ENCODE measurements at places on chromosomes 12 and 14. TPM values are rescaled to one million over a fixed set of nuclear protein-coding genes. Genes with fewer than 3 reads are reported as not detected.

- peak; percentile 83 for DNase-seq
Measured at GRCh38 chr12:55711786-55712553, 3.9 kb upstream of the BLOC1S1 start.

SRGAP1 gene
- 5.1 TPM for total RNA-seq

DIO3 gene
- total RNA-seq: not detected

RD3L gene
- 11.2 TPM for total RNA-seq

- no peak for DNase-seq
Measured at GRCh38 chr12:14613718-14614117, 46.0 kb upstream of the PLBD1 start.

DNA sequence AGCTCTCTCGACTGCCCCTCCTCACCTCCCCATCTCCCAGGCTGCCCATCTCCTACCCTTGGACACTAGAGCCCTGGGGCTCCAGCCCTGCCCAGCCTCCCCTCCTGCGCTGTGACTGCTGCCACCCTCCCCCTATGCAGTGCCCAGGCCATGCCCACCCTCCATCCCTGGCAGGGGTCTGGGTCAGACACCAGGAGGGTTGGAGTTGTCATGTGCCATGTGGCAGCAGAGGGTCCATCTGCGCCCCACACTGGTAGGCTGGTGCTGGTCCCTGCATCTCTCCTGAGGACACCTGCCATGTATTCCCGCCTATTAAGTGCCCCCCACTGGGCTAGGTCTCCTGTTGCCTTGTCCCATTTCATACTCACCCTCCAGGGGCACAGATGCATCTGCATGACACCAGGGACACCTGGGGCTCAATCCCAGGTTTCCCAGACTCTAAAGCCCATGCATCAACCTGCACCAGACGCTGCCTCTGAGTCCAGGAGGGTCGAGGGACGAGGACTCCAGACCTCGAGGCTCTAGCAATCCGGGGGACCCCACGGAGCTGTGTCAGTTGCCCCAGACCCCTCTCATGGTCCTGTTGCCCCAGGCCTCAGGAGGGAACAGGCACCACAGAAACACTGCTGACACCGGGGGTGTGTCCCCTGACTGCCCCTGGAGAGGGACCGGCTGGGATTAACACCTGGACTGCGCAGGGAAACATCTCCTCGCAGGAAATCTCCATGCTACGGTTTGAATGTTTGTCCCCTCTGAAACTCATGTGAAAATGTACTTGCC is 23.4 kb upstream of the SFSWAP start:
- DNase-seq: no peak

DNA sequence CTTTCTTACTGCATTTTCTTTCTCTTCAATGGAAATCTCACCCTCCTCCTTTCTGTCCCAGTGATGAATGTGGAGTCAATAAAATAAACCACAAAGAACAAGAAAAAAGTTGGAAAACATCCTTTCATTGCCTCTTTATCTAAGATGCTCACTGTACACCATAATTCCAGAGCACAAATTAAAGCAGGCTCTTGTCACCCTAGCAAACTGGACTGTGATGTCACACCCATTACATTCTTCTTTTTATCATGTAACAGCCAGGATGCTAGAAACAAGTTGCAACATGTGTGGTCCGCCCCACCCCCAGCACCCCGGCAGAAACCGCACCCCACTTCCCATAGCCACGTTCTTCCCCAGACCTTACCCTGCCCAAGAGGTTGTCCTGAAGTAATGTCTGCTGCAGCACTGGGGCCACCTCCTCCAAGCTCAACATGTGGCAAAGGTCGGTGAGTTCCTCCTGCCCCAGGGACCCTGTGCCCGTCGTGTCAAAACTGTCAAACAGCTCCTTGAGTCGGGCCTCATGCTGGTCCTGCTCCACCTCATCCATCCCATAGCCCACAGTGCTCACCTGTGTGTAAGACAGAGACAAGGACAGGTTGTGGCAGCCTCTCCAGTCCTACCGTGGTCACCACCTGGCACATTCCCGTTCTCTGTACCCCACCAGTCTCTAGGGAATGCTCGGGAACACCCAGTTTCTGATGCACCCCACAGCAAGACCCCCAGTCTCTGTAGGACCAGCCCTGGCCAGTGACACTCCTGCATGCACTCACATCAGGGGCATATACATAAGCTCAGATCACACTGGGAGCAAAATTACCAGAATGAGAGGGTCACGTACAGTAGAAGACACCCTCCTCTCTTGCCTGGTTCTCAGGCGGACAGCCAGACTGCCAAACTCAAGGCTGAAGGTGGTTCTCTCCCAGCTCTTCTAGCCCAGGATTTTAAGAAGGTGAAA is 9.2 kb downstream of the NIN start:
- DNase-seq: peak; percentile 67

PPP4R4 gene
- total RNA-seq: 0.47 TPM

DNA sequence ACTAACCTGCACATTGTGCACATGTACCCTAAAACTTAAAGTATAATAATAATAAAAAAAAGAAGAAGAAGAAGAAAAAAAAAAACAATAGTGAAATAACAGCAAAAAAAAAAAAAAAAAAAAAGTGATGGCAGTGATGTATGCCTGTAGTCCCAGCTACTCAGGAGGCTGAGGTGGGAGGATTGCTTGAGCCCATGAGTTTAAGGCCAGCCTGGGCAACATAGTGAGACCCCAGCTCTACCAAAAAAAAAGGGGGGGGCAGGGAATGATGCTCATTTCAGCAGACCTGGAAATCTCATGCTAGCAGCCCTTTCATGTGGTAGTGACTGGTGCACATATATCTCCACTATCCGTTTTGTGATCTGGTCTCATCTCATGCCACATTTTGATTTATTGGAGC is 20.8 kb downstream of the TRAFD1 start:
- no peak for DNase-seq

DNA sequence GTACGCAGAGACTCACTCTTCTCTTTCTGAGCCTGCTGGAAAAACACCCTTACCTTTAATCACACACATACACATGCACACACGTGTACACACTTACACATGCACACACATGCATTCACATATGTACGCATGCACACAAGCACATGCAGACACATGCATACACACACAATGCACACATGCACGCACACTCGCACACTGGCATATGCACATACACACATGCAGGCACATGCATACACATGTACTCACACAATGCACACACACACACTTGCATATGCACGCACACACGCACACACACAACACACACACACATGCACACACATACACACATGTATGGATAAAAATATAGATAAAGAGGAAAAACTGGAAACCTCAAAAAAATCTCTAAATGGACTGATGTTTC is 249.0 kb downstream of the GLT1D1 start:
- DNase-seq: no peak

GRCh38 chr12:88865537-88865936 is 285.3 kb upstream of the KITLG start:
- no peak for DNase-seq

TRIM9 gene
- total RNA-seq: 0.77 TPM

ASB2 gene
- 115 TPM for total RNA-seq

SLC38A4 gene
- 1.4 TPM for total RNA-seq

DNA sequence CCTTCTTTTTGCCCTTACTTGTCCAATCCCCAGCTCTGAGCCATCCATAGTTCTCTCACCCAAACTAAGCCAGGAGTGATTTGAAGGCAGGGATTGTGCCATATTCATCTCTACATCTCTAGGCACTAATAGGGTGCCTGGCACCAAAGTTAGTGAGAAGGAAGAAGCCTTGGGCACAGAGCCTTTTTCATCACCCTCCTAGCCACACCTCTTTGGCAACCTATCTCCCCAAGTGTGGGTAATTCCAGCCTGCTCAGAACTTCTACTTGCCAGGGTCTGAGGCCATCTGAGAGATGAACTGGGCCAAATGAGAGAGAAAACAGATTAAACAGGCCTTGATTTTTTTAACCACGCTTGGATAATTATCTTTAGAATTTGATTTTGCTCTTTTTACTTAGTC is 61.3 kb downstream of the PHLDA1 start:
- no peak for DNase-seq

DNA sequence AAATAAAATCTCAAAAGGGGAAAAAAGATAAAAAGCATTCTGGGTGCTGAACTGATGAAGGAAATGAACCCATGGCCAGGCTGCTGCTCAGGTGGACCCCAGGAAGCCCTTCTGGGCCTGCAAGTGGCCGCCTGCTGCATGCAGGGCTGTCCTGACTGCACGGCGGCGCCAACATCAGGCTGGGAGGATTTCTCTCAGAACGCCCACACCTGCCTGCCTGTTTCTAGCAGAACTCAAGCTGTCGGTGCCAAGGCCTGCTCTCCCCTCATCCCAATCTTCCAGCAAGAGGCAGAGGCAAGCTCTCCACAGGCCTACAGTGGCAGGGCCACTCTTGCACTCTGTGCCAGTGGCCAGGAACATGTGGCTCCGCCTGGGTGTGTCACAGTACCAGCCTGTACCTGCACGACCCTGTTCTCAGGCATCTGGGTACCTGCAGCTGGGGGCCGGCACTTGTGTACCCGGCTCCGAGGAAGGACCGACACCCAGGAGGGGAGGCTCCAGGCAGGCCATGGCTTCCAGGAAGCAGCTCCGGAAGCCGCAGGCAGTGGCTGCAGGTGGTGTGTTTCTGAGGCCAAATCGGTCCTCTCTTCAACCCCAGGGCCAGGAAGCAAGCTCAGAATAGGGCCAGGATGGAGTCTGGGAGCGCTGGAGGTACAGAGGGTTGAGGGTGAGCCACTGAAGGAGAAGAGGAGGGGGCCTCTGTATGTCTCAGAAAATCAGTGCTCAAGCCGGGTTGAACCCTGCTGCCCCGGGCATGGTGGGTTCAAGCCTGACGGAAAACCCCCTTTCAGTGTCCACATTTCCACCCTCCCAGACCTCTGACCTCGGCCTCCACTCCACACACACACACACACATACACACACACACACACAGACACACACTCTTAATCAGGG is 2.5 kb upstream of the INF2 start:
- DNase-seq: peak; percentile 52

DNA sequence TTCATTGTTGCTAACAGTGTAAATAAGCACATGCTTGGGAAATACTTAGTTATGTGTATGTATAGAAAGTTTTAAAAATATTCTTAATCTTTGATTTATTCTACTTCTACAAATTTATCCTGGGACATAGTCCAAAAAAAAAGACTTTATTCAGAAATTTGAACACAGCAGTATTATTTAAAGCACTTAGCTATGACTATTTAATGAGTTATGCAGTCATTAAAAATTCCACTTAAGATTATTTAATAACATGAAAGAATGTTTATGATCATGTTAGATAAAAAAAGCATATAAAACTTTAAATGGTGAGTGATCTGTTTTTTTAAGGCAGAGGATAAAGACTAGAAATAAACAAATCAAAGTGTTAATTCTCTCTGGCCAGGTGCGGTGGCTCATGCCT is 78.3 kb downstream of the BAZ1A start:
- DNase-seq: no peak

DNA sequence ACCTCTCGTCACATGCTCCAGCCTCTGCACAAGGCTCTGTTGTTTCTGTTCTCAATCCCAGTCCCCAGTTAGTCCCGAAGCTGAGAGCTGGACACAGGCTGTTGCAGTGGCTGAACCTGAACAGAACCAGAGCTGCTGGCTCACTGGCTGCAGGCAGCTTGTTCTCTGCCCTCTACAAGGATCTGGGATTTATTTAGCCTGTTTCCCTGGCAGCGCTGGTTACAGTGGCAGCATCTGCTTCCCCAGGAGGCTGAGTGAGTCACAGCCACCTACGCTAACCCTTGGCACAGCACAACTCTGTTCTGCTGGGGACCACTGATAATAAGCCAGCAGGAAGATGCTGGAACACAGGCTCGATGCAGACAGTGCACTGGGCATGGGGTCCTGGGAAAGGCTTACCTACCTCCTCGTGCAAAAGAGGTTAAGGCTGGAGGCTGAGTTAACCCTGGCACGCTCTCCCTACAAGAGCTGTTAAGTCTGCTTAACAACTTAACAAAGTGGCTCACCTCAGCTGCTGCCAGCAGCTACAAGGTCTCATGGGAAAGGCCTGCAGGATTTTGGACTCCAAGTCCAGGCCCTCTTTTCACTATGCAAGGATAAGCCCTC is 299.6 kb downstream of the PCNX1 start:
- DNase-seq: peak; percentile 74

TDRD9 gene
- total RNA-seq: 16.9 TPM

PLEKHD1 gene
- total RNA-seq: 0.06 TPM

GRCh38 chr14:49203676-49204075 is 382.5 kb downstream of the RPS29 start:
- DNase-seq: no peak

DNA sequence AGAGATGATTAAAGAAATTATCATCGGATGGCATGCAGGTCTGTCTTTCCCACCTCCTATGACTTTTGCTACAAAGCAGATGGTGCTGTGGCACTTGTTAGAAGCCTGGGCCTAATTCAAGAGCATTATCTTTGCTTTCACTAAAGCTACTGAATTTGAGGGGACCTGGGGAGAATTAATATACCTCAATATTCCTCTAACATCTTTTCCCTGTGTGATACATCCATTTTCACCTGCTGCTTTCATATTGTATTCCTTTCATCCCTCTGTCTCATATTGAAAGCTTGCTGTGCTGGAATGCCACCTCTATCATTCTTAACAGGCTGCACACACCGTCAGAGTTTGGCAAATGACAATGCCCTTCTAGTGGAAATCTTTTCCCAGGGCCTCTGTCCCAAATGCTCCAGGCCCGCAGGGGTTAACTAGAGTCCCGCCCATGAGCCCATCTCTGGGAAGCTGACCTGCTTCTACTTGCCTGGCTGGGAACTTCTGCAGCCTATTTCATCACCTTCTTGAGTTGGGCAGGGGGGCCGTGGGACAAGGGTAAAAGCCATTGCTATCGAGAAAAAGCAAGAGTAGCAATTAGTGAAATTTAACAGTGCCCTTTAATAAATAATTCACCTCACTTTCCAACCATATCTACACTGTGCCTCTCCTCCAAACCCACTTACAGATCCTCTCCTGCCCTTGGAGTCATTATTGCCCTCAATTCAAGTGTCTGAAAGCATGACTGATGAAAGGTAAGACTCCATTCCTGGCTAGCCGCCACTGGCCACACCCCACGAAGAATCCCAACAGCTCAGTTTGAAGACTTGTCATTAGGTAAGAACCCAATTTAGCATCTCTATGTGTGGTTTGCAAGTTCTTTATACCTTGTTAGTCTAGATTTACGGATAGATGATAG is 126.7 kb upstream of the BTG1 start:
- no peak for DNase-seq

DNA sequence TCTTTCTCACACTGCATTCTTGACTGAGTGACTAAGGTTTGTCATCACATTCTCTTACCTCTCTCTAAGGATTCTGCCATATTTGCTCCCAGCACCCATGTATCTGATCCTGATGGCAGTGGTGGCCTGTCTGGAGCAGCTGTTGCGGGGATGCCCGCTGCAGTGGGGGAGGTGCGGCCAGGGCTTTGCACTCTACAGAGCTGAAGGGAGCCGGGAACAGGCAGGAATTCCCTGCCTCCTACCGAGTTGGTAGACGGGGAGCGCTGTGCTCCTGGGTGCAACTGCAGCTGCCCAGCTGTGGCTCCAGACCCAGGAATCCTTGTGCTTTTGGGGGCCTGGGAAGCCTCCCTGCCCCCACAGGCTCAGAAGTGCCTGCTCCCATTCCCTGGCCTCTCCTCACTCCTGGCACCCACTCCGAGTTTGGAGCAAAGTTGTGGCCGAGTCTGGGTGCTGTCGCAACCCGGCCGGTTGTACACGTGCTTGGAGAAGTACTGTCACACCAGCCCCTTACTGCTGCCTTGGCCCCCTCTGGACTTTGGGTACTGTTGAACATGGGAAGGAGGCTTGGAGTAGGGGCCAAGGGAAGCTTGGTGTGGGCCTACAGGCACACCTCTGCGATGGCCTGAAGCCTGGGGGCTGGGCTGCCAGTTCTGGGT is 106.9 kb upstream of the OR4E1 start:
- peak; percentile 38 for DNase-seq

GRCh38 chr12:46872135-46872534 is 46.3 kb upstream of the SLC38A4 start:
- no peak for DNase-seq

TBX5 gene
- 195 TPM for total RNA-seq

FIGNL2 gene
- total RNA-seq: 0.25 TPM

All from right cardiac atrium (tissue), 5 donors.